B cell (primary cell): ENCODE measurements at places on chromosomes 12 and 14. TPM values are rescaled to one million over a fixed set of nuclear protein-coding genes. Genes with fewer than 3 reads are reported as not detected.

DNA sequence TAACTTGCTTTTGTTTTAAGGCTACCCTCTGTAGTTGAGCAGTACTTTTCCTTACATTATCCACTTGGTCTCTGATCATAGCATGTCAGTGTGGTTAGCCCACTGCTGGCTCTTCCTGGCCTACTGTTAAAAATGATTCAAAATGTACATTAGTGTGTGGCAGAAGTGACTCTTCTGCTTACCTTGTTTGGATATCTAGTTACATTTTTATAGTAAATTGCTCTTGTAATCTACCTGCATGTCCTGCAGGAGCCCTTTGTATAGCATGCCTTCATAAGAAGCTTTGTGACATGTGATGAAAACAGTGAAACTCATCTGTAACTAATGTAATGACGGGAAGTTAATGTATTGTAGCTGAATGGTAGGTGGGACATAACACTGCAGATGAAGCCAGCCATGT, 8.1 kb downstream of the SPATS2 start:
- H3K4me1 ChIP-seq: peaks cover 7% of the 10 kb centered on the region
- no peaks in the 10 kb centered on the region for H3K36me3 ChIP-seq
- no peak overlapping the region for H3K27ac ChIP-seq
- no peak for DNase-seq

DNA sequence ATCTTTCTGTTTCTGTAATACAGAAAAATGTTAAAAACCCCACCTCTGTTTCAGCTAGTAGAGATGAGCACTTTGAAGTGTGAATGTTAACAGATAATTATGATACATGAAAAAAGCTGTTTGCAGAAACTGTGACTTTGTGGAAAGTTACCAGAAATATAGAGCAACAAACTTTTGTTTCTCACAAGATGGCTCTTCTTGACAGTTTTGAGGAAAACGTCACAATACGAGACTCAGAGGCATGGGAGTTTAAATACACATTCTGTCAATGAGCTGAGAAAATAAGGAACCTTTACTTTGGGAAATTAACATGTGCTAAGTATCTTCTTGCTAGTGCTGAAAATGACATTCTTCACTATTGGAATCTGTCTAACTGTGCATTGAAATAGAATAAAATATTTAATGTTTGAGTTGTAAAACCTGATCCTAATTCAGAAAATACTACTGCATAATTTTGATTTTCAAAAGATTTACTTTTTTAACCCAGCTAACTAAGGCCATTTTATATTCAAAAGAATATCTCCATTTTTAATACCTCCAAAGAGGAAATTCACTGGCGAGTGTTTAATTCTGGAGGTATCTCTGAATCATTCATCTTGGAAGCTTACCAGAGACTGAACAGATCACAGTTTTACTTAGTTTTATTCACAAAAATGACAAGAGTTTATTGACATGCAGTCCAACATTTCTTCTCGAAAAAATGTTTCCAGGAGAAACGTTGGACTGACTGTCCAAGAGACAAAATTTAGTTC, 308.9 kb upstream of the LRFN5 start:
- no peaks in the 10 kb centered on the region for H3K36me3 ChIP-seq
- H3K4me3 ChIP-seq: no peak overlapping the region
- no peaks in the 10 kb centered on the region for H3K4me1 ChIP-seq
- H3K27me3 ChIP-seq: no peaks in the 10 kb centered on the region

- H3K4me3 ChIP-seq: no peak overlapping the region
- no peaks in the 10 kb centered on the region for H3K36me3 ChIP-seq
- no peak overlapping the region for H3K27ac ChIP-seq
- no peaks in the 10 kb centered on the region for H3K27me3 ChIP-seq
Measured at GRCh38 chr12:54601841-54602240, 13.4 kb upstream of the PPP1R1A start.

- no peak for DNase-seq
- H3K4me3 ChIP-seq: no peak overlapping the region
- H3K27me3 ChIP-seq: no peaks in the 10 kb centered on the region
- no peak overlapping the region for H3K27ac ChIP-seq
- no peaks in the 10 kb centered on the region for H3K4me1 ChIP-seq
Measured at GRCh38 chr14:55418411-55418810, 6.8 kb upstream of the ATG14 start.

- DNase-seq: no peak
- peaks cover 39% of the 10 kb centered on the region for H3K4me1 ChIP-seq
- no peak overlapping the region for H3K4me3 ChIP-seq
- peak overlapping the region; percentile 71 for H3K27ac ChIP-seq
- no peaks in the 10 kb centered on the region for H3K36me3 ChIP-seq
Measured at GRCh38 chr12:116591855-116592637, 32.9 kb downstream of the MAP1LC3B2 start.

- peaks cover 2% of the 10 kb centered on the region for H3K27me3 ChIP-seq
- H3K36me3 ChIP-seq: no peaks in the 10 kb centered on the region
- H3K27ac ChIP-seq: no peak overlapping the region
- H3K4me1 ChIP-seq: no peaks in the 10 kb centered on the region
Measured at GRCh38 chr14:20551606-20552005, 9.2 kb downstream of the RNASE9 start.

Gene STON2
- not detected in 2 replicates for total RNA-seq
